ENCODE measurements at places on chromosomes 13 and 19.

- no peak for DNase-seq
These were observed 57.3 kb upstream of the TNFRSF19 start for GRCh38 chr13:23512762-23513395.

DNA sequence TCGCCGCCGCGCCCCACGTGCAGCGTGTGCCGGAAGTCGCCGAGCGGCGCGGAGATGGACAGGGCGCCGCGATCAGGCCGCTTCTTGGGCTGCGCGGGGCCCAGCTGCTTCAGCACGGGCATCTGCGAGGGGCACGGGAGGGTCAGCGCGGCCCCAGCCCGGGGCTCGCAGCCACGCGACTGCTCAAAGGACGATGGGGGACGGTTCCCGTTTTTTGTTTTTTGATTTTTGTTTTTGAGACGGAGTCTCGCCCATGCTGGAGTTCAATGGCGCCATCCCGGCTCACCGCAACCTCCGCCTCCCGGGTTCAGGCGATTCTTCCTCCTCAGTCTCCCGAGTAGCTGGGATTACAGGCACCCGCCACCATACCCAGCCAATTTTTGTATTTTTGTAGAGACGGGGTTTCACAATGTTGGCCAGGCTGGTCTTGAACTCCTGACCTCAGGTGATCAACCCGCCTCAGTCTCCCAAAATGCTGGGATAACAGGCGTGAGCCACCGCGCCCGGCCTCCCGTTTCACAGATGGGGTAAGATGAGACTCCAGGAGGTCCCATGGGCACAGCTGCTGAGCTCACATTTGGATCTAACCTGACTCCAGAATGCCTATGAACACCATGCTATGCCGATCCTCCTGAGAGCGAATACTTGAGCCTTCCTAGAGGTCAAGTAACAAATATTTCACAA, 2.0 kb upstream of the LENG9 start:
- no peak for DNase-seq

DNA sequence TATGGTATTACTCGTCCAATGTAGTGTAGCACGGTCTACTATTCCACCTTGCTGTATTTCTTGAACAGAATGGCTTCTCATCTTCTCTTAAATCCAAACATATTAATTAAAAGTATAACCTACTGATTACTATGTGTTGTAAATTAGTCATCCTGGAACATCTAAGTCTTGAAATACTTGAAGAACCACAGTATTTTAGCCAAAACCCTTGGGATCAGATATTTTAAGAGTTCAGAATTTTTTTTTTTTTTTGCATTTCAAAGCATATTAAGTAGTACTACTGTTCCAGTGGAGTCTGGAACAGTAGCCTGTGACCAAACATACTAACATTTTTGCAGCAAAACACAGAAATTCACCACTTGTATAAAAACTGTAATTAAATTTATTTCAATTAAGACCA, 30.1 kb downstream of the ZC3H13 start:
- DNase-seq: no peak

DNA sequence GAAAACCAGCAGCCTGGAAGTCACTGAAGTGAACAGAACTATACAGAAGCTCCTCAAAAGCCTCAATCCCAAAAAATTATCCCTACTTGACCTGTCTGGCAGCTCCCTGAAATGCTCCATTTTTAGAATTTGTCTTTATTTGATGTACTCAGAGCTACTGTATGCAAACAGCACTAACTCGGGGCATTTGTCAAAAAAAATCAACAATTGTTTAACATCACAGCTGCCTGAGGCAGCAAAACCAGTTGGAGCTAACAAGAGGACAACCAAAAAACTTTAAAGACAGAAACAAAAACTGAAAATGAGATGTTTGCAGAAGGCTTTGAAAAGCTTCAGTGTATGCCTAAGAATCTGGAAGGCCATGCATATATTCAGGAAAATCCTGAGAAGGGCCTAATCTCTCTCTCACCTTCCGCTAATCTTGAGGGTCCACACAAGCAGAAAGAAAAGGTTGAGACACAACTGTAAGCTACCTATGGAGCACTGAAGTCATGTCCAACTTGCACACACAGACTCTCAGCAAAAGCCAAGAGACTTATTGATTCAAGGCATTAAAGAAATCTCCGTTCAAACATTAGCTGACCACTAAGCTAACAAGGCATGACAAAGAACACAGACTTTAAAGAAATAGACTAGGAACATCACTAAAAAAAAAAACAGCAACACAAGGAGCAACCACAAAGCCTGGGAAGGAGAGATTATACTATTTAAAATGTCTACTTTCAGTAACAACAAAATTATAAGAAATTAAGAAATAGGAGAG, 16.1 kb downstream of the VWA8 start:
- no peak for DNase-seq

DNA sequence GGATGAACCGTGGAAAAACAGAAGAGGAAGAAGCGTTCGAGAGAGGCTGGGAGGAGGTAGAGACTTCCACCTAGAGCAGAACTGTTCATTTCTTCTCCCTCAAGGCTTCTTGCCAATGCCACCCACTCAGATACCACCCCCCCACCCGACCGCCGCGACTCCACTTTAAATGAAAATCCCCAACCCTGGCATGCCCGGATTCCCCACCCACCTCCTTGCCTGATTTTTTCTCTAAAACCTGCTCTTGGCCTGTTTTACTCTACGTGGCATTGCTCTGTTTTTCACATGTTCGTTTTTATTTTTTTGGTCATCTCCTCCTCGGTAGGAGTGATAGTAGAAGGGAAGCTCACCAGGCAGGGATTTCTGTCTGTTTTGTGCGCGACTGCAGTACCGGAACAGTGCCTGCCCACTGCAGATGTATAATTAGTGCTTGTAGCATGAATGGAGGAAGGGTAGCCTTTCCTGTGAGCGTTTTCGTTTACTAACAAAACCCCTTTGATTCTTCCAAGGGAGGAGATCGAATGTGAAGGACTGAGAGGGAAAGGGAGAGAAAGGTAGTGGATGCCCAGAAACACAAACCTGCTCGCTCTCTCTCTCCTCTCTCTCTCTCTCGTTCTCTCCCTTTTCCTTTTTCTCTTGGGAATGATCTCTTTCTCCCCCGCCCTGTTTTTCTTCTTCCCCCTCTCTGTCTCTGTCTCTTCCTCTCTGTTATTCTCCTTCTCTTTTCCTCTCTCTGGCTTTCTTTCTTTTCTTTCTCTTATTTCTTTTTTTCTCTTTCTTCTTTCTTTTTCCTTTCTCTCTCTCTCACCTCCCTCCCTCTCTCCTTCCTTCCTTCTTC, 2.2 kb downstream of the CD70 start:
- DNase-seq: no peak

GRCh38 chr19:35194012-35194984, 34.2 kb downstream of the FAM187B start:
- no peak for DNase-seq

- no peak for DNase-seq
These were observed 44.0 kb upstream of the PCCA start for GRCh38 chr13:100044936-100045335.

DNA sequence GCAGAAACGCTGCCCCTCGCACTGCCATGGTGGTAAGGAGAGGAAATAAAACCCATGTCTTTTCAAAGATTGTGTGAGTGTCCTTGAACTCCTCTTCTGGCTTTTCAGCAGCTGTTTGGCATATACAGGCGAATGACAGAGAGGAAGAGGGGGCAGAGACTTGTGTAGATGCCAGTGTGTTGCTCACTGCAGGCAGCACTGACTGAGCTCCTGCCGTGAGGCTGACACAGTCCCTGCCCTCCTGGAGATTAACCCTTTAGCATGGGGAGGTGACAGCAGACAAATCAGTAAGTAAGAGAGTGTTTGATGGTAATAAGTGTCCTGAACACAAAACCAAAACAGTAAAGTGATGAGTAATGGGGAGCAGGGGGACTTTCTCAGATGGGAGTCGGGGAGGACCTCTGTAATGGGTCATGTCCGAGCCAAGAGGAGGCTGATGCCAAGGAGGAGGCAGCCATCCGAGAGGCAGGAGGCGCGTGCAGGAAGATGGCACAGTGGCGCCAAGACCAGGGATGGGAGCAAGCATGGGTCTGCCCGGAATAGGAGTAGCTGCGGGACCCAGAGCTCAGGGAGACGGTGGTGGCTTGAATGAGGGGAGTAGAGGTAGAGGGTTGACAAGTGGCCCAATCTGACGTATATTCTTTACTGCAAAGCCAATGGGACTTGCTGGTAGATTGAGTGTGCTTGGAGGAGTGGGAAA, 182.2 kb downstream of the FOXO1 start:
- no peak for DNase-seq

- no peak for DNase-seq
These were observed 3.5 kb upstream of the S1PR5 start for GRCh38 chr19:10520652-10521318.

DNA sequence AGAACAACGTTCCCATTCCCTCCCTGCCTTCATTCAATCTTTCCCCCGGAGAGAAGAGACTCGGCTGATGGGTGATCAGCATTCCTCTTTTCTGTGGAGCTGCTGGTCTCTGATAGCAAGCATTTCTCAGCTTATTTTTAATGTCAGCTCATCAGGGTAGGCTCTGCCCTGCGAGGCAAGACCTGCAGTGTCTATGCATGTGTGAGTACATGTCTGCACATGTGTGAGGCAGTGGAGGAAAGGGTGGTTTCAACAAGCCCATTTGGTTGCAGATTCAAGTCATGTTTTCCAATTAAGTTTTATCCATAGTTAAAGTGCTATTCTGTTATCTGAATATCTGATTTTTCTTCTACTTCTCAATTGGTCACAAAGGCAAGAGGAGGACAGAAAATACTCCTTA, 19.5 kb downstream of the SLC10A2 start:
- DNase-seq: no peak

DNA sequence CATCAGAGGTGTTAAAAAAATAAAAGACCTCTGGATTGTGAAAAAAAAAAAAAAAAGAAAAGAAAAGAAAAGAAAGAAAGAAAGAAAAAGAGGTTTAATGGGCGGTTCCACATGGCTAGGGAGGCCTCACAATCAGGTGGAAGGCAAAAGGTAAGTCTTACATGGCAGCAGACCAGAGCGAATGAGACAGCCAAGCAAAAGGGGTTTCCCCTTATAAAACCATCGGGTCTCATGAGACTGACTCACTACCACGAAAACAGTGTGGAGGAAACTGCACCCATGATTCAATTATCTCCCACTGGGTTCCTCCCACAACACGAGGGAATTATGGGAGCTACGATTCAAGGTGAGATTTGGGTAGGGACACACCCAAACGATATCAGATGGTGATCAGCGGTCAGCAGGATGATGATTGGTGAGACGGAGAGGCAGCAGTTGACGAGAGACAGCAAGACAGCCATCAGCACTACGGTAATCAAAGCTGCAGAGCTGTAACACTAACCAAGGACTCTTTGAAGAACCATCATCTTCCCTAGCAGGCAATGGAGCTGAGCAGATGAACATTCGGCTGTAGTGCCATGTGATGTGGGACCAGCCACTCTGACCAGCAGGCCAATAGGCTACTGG, 3.9 kb upstream of the CD209 start:
- DNase-seq: peak; percentile 31

GRCh38 chr13:80486402-80486801, 145.5 kb upstream of the SPRY2 start:
- DNase-seq: no peak

GRCh38 chr13:39051157-39051556, 12.9 kb downstream of the NHLRC3 start:
- DNase-seq: peak; percentile 29

GRCh38 chr13:41916173-41916954, 44.5 kb downstream of the VWA8 start:
- peak; percentile 34 for DNase-seq

- DNase-seq: no peak
These were observed 7.1 kb upstream of the ERVV-2 start for GRCh38 chr19:53037101-53038097.

DNA sequence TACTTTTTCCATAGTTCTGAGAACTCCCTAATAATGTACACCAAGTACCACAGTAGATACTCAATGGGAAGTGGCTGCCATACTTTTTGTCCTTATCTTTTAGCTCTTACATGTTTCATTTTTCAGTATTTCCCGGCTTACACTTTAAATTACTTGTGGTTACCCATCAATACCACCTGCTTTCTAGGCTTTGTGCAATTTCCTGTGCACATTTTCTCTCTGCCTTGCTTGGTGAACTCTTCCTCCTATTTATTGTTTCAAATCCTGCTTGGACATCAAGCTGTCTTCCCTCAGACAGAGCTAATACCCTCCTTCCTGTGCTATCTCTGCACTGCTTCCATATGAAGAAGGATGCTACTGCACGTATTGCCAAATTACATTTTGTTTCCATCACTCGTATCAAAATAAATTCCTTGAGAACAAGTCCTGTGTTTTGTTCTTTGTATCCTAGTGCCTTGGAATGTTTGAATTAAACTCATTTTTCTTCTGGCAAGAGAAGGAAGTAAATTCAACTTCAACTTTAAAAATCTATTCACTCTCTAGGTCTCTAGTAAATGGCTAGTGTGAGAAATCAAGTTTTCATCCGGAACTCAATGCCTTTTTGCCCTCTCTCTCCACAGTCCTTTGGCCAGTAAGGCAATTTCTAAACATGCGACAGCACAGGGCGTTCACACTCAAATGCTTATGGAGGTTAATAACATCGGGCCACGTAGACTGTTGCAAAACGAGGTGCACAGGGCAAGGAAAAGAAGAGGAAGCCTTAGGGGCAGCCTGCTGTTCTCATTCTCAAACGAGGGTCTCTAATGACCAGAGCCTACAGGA, 5.6 kb downstream of the ZAR1L start:
- DNase-seq: no peak

- DNase-seq: peak; percentile 82
These were observed 14.9 kb downstream of the MAP2K2 start for GRCh38 chr19:4108767-4109625.

DNA sequence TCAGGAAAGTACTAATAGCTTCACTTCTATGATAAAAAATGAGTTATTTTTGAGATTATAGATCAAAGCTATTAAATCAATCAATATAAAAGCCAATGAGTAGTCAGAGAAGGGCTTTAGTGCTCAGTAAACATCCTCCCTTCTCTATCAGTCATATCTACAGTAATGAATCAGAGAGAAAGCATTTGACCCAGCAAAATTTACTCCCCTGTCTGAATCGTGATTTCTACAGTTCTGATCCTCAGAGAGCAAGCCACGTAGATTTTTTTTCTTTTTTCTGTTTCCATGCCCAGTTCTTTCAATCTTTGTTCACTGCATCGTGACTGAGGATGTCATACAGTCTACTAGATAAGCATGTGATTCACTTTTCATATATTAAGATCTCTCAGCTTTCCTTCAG, 16.2 kb upstream of the MBNL2 start:
- DNase-seq: no peak

GRCh38 chr13:91185294-91185863, 162.1 kb upstream of the MIR17HG start:
- DNase-seq: no peak

DNA sequence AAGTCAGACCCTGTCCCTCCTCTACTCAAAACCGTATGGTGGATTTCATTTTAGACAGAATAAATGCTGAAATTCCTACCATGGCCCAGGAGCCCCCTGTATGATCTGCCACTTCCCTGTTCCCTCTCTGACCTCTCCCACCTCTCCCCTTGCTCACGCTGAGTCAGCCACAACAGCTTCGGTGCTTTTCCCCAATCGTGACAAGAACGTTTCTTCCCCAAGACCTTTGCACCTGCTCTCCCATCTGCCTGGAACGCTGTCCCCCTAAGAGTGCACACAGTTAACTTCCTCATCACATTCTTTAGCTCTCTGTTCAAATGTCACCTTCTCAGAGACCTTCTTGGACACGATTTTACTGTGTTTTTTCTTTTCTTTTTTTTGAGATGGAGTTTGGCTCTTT, 2.3 kb downstream of the VRK3 start:
- DNase-seq: no peak
